ENCODE measurements at places on chromosomes 3 and 15.

- DNase-seq = no peak
These were observed 185.6 kb downstream of the PLCL2 start for GRCh38 chr3:17070161-17070959.

DNA sequence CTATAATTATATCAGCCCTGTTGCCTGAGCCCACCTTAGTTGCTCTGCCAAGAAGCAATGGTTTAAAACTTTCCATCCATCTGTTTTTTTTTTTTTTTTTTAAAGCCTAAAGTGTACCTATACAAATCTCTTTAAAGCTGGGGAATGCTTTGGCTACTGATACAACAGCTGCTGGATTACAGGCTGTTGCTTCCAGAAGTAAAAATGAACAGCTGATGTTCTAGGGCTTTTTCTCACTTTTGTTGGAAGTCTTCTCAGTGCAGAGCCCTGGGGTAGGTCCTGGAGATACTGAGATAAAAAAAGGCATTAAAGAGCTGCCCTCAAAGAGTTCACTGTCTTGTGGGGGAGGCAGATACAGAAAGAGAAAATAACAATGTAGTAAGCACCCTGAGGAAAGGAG, 218.1 kb downstream of the NLGN1 start:
- no peak for DNase-seq

GRCh38 chr3:188026191-188026968, 127.6 kb upstream of the LPP start:
- no peak for DNase-seq

GRCh38 chr3:170442947-170443346, 24.3 kb downstream of the CLDN11 start:
- no peak for DNase-seq

- DNase-seq = no peak
These were observed 63.2 kb downstream of the IQGAP1 start for GRCh38 chr15:90451053-90451850.

- DNase-seq = peak; percentile 42
These were observed 3.1 kb downstream of the MYO1E start for GRCh38 chr15:59369597-59369996.

DNA sequence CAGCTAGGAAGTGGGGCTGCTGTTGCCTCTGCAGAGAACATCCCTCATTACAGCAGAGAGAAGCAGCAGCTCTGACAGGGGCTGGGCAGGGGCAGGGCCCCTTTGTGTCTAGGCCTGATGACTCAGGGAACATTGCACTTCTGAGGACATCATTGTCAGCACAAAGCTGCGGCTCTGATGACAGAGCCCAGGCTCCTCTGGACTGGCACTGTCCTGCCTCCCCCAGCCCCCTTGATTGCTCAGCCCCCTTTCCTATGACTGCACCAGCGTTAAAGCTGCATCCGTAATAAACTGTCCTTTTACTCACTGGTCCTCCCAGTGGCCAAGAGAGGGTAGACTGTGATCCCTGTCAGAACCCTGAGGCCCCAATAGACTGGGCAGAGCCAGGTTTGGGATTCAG, 18.3 kb downstream of the TRH start:
- DNase-seq = no peak

- no peak for DNase-seq
These were observed 610.0 kb downstream of the FOXP1 start for GRCh38 chr3:70973558-70973957.

DNA sequence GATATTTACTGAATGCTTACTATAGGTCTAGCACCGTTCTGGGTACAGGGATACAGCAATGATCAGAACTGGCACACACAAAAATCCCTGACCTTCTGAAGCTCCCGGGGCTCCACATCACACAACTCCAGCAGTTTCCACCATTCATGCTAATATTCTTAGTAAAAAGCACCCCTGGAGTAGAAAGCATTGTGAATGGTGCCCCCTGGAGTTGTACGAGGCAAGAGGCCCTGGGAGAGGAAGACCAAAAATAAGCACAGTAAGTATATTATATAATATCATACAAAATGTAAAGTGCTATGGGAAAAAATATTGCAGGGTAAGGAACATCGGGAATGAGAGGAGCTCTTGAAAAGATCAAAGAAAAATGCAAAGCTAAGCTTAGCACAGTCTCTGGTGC, 790 bp upstream of the SRGAP3 start:
- no peak for DNase-seq

DNA sequence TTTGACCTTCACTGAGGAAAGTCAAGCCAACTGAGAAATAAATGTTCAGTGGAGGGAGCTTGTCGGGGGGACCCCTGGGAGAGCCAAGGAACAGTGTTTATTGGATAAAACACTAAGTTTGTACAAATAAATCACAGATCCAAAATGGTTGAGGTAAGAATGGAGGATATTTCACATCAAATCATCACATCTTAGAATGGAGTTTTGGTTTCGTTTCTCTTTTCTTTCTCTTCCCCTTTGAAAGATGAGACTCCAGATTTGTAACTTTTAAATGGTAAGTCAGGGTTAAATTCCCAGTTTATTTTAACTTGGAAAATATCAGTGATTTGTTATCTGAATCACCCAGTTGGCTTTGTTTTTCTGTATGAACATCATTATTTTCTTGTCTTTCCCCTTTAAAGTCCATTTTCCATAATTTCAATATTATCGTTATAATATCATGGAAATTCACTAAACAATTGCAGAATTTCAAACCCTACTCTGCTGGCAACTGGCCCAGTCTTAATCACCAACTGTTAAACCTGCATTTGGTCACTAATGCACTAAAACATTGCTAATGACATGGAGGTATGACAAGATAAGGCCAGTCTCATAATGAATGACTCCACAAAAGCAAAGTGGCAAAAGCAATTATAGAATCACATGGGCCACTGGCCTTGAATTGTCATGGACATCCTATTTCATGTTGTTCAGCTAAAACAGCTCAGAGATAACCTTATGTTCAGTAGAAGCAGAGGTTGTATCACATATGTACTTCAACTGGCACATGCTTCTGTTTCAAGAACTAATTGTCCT, 295.1 kb downstream of the SHOX2 start:
- DNase-seq = peak; percentile 20

DNA sequence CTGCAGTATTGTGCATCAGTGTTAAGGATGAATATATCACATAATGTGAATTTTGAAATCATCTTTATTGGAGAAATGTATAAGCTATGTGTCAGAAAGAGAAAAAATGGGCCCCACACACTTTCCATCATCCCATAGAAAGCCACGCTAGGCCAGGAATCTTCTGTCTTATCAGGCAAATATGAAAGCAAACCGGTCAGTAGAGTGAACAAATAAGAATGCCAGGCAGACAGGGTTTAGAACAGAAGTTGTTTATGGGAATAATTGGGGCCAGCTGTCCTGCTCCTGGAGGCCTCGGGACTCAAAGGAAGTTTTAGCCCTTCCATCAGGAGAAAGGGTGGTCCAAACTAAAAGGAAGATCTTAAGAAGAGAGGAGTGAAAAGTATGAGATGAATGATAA, 39.5 kb downstream of the ZNF280D start:
- no peak for DNase-seq

DNA sequence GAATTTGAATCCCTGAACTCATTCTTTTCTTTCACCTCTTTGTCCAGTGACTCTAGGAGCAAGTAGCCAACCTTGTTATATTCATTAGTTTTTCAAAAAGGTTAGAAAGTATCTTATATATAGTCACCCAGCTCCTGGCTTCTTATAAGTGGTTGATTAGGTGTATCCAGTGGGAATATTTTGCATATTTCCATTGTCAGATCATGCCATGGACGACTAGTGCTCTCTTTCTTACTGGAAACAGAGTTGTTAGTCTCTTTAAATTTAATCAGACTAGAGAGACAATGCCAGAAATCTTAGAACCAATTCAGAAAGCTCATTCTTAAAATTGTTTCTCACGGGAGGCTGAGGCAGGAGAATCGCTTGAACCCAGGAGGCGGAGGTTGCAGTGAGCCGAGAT, 73.4 kb downstream of the CHRD start:
- DNase-seq = no peak

DNA sequence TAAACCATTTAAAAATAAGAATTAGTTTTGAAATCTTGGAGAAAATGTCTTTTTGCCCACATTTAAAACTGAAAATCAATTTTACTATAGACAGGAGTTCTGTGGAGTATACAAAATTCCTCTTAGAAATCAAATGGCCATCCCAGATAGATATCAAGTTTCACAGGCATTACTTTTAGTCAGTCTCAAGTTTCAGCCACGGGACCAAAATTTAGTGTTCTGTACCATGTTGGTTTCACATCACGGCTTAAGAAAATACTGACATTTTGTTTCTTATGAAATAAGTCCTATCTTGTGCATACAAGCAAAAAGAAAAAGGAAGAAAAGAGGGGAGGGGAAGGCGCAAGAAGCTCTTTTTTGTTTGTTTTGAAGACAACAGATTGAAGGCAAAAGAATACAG, 45.7 kb downstream of the EIF2AK4 start:
- DNase-seq = no peak

GRCh38 chr15:32682569-32682968, 35.2 kb upstream of the GREM1 start:
- no peak for DNase-seq

GRCh38 chr15:75036212-75036616, 12.8 kb downstream of the PPCDC start:
- DNase-seq = no peak

DNA sequence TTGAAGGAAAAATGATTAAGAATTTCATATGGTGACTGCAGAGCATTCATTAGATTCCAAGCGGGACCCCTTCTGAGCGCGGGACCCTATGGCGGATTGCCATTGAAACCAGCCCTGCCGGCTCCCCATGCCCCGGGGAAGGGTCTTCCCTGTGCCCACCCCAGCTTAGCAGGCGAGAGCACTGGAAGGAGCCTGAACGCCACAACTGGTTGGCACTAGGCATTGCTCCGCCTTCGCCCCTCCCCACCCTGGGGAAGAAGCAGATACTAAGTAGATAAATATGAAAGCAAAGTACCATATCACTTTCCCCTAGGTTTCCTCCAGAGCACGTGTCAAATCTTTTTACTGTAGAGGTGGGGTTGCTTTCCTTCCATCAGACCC, 70.7 kb downstream of the CYP19A1 start:
- no peak for DNase-seq

DNA sequence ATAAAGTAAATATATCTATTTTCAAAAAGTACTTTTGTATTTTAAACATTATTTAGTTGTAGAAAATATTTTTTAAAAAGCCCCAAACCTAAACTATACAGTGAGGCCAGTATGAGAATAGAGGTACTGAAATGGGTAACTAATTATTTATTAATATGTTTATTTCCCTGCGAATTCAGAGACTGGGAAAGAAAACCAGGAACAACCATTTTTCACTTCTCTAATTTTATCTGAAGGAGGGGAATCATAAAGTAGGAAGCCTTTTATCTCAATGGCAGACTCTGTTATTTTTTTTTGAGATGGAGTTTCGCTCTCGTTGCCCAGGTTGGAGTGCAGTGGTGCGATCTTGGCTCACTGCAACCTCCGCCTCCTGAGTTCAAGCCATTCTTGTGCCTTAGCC, 63.6 kb upstream of the TRAK1 start:
- DNase-seq = no peak

DNA sequence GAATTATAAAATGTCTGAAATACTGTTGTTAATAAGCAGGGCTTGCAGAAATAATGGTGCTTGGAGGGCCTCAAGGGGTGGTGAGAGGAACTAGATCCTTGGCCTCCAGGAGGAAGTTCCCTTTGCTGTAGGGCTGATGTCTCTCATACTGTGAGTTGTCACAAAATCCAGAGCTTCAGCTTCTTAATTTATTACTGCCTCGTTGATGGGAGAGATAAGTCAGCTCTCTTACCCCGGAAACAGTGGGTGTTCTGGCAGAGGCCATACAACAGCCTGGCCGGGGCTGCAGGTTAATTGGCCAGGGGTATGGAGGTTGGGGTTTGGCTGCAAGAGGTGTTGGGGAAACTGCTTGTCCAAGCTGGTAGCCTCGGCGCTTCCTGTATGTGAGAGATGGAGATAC, 15.5 kb downstream of the MAPKAPK3 start:
- no peak for DNase-seq

GRCh38 chr3:20075197-20075596, 35.0 kb downstream of the KAT2B start:
- DNase-seq = no peak

- peak; percentile 44 for DNase-seq
These were observed 10.9 kb upstream of the BCL2A1 start for GRCh38 chr15:79981831-79982455.

DNA sequence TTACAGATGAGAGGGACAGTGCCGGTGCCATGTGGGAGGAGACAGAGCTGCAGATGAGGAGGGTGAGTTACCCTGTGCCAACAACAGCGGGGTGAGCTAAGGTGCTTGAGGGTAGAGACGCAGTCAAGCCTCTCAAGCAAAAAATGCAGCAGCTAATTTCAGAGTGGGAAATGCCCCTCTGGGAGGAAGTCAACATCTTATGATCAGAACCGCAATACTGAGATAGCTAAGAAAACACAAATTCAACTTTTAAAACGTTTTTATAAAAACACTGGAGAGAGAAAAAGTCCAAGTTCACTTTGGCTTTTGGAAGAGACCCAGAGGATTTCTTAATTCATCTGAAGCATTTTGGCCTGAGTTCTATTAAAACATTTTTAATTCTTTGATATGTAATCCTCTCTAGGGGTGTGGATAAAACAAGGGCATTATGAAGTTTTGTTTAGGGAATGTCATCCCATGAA, 319.2 kb downstream of the SLC9A9 start:
- DNase-seq = no peak

- DNase-seq = no peak
These were observed 471.2 kb upstream of the TGFBR2 start for GRCh38 chr3:30135190-30135589.

GRCh38 chr3:196168808-196169391, 42.3 kb downstream of the ZDHHC19 start:
- DNase-seq = no peak

DNA sequence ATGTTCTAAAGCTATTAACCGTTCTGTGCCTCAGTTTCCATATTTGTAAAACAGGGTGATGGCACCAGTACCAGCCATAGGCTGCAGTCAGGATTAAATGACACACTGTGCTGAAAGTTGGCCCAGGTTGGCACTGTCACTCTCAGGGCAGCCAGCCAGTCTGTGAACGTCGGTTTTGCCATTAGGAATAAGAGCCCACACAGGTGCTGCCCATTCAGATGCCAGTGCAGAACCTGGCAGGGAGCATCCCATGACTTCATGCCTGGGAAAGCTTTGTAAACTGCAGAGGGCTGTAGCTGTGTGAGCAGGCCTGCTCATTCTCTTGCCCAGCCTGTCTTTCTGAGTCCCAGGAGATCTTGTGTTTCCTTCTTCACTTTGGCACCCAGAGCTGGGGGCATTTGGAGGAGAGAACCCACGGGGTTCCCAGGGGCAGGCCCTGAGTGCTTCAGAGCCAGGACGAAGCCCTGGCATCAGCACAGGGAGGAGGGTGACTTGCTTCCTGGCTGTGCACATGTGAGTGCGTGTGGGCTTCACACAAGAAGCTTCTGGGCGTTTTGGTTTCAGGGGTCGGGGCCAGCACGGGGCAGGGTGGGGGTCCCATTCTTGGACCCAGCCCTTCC, 46.9 kb downstream of the ZNF710 start:
- no peak for DNase-seq

- peak; percentile 63 for DNase-seq
These were observed 67.2 kb downstream of the EFHB start for GRCh38 chr3:19866751-19867347.
